ENCODE measurements at places on chromosomes 12 and 14.

GRCh38 chr12:45669093-45669492 lies 60.4 kb upstream of the ARID2 start:
- DNase-seq, result peak; percentile 23

GRCh38 chr12:32920506-32921085 lies 24.0 kb upstream of the PKP2 start:
- DNase-seq, result no peak

DNA sequence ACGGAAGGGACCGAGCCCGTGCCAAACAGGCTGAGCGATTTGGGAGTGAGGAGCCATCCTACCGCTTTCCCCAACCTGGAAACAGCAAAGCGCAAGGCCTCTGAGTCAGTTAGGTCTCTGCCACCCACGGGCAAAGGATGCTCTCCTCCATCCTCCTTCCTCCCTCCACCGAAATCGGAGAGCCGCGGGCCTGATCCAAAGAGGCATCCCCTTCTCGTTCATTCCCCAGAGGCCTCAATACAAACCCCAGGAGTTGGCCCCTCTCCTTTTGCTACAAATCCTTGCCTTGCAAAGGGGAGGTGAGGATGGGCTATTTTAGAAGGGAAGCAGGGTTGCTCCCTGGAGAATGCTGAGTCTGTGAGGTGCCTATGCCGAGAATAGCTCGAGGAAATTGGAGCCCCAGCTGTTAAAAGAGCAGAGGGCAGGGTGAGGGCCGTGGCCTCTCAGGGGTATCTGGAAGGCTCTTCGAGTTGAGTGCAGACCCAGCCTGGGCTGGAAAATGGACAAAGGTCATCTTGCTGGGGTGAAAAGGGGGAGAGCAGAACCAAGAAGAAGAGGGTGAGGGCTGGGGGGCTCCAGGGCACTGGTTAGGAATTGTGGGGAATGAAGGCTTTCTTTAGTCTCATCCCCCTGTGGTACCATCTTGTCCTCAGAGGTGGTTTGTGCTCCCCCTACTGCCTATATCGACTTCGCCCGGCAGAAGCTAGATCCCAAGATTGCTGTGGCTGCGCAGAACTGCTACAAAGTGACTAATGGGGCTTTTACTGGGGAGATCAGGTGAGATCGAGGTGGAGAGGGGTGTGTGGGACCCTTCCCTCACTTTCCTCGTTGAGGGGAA lies 1.1 kb downstream of the TPI1 start:
- no peak for DNase-seq

GRCh38 chr12:9758119-9758518 lies 2.6 kb downstream of the CD69 start:
- no peak for DNase-seq

GRCh38 chr14:28767853-28768741 lies 1.5 kb downstream of the FOXG1 start:
- DNase-seq, result no peak

- no peak for DNase-seq
Observed at GRCh38 chr12:82034769-82035168, 275.6 kb upstream of the PPFIA2 start.

GRCh38 chr12:24814379-24815113 lies 134.4 kb downstream of the BCAT1 start:
- DNase-seq, result no peak
